ENCODE measurements at places on chromosomes 7 and 10.
A peak's percentile ranks its signal among the peaks of the same experiment; 100 is the strongest.

DNA sequence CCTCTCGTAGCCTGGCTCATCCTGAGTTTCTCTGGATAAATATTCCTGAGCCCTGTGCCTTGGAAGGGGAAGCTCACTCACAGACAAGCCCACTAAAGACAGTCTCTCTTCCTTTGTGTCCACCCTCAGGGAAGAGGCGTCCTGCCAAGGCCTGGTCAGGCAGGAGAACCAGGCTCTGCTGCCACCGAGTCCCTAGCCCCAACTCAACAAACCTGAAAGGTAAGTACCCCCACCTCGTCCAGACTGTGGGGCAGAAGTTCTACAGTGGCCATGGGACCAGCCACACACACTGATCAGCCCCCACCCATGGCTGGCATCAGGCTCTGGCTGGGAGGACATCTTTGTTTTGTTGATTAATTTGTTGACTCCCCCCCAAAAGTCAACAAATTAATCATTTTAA lies 2.8 kb downstream of the GPR15LG start:
- peak overlapping the region; percentile 80 for H3K27ac ChIP-seq
- no peaks in the 10 kb centered on the region for H3K27me3 ChIP-seq
- H3K4me1 ChIP-seq, result peaks cover 5% of the 10 kb centered on the region
- no peak overlapping the region for H3K4me3 ChIP-seq

DNA sequence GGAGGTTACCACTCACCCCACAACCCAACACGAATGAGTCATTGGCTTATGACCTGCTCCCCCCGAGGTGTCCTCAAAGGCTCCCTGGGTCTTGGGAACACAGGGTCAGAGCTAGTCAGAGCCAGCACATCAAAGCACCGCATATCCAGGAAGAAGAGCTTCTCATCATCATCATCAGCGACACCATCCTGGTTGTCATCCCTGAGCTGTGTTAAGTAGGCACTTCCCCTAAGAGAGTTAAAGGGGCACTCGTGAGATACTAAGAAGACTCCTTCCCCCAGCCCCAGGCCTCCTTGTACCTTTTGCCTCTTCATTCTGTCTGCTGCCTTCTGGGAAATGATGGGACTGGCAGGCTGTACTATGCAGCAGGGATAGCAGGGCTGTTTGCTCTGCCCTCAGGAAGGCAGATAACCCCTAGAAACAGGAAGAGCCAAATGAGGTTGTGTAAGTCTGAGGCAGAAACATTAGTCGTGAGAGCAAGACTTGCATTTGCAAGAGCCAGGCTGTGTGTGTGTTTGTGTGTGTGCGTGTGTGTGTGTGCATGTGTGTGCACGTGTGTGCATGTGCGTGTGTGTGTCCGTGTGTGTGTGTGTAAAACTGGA lies 11.1 kb upstream of the CPA1 start:
- peaks cover 25% of the 10 kb centered on the region for H3K4me1 ChIP-seq
- peak; percentile 12 for DNase-seq
- H3K27ac ChIP-seq, result no peak overlapping the region
- H3K36me3 ChIP-seq, result no peaks in the 10 kb centered on the region

DNA sequence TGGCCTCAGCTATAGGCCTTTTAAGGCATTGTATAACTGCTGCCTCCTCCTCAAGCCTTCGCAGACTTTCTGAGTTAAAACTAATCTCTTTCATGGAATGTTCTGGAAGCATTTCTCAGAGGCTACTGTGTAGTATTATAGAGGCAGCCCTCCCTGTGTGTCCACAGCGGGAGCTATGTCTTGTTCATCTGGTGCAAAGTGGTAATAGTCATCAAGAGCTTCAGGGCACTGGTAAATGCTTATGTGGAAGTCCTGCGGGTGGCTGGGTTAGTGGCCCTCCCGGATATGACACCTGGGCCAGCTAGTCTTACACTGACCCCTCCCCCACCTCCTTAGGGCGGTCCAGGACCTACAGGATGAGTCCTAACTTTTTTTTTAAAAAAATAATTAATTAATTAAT lies 2.2 kb upstream of the ABHD11 start:
- peak overlapping the region; percentile 26 for H3K4me3 ChIP-seq
- peaks cover 6% of the 10 kb centered on the region for H3K36me3 ChIP-seq
- no peak overlapping the region for H3K27ac ChIP-seq

DNA sequence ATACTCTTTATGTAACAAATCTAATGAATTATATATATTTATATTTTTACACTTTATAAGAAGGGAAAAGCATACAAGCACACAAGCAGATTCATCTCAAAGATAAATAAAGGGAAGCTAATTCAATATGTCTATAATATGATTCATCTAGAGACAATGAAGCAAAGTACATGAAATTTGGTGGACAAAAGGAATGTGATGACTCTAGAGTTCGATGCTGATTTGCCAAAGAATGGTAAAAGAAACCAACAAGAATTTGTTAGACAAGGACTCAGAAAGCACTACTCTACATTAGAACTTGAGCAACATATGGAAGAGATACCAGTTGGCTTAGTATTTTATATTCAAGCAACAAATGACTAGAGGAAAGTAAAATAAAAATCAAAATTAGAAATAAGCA lies 536.5 kb upstream of the TEX47 start:
- peaks cover 2% of the 10 kb centered on the region for H3K4me1 ChIP-seq
- no peak overlapping the region for H3K27ac ChIP-seq
- H3K27me3 ChIP-seq, result no peaks in the 10 kb centered on the region
- H3K4me3 ChIP-seq, result no peak overlapping the region

DNA sequence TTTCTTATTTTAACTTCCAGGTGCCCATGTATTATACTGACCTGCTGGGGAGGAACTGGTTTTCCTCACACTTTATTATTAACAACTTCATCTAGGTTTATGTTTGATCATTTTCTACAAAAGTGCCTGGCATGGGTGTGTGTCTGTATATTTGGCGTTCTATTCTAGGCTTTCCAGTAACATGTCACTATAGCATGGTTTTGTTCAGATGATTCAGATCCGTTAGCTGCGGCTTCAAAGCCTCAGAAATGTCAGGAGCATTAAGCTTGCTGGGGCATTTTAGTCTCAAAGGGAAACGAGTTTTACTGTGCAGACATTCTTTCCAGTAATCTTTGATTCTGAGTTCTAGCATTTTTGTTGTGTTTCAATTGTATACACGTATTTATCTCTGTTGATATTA lies 2.3 kb downstream of the INPP5A start:
- peak overlapping the region; percentile 91 for H3K27ac ChIP-seq
- H3K4me3 ChIP-seq, result peak overlapping the region; percentile 88
- DNase-seq, result peak; percentile 73
- H3K4me1 ChIP-seq, result peaks cover 71% of the 10 kb centered on the region
- no peaks in the 10 kb centered on the region for H3K27me3 ChIP-seq

- peaks cover 1% of the 10 kb centered on the region for H3K36me3 ChIP-seq
- H3K27ac ChIP-seq, result no peak overlapping the region
- no peaks in the 10 kb centered on the region for H3K4me1 ChIP-seq
- DNase-seq, result no peak
- no peaks in the 10 kb centered on the region for H3K27me3 ChIP-seq
Measured at GRCh38 chr7:70790215-70791073, 341.5 kb upstream of the GALNT17 start.

All from activated CD8-positive, alpha-beta T cell treated with anti-CD3 and anti-CD28 coated beads for 36 hours (primary cell).